ENCODE measurements at places on chromosomes 1 and 21. TPM values are rescaled to one million over a fixed set of nuclear protein-coding genes. Genes with fewer than 3 reads are reported as not detected.

DNA sequence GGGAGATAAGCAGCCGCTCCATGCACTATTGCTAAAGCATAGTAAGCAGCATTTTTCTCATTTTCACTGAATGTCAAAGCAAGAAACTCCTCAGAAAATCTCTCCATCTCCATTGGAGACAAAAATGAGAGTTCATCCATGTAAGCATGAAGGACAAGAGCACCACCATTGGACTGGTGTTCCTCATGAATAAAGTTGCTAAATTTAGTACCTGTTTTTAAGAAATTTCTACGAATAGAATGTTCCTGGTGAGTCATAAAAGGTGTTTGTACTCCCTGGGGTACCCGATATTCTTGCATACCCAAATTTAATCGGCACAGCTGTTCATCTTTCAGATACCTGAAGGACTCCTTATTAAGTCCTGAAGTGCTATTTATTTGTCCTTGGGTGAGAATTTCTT, 14.8 kb downstream of the RSBN1 start:
- no peak for DNase-seq

Gene QSOX1
- polyA plus RNA-seq = 884 TPM

GRCh38 chr1:61742620-61743430, 545 bp downstream of the PATJ start:
- DNase-seq = peak; percentile 39

GRCh38 chr1:99891997-99892396, 41.8 kb downstream of the AGL start:
- DNase-seq = no peak

Gene OR2L2
- polyA plus RNA-seq = not detected

DNA sequence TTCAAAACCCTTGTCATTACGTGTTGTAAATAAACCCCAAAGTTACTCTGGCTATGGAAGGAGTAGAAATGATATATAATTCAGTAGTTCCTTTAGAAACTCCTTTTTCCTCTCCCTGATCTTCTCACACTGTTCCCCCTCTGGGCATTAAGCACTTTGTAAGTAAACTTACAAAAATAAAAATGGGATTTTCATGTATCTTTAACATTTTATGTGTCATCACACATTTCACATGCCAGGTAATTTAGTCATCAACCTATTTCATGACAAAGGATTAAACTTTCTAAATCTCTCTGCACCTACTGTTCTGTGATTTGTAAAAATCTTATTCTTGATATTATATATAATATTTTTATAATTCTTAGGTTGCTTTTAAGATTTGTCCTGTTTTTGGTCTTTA, 176.9 kb downstream of the NEK7 start:
- peak; percentile 61 for DNase-seq

DNA sequence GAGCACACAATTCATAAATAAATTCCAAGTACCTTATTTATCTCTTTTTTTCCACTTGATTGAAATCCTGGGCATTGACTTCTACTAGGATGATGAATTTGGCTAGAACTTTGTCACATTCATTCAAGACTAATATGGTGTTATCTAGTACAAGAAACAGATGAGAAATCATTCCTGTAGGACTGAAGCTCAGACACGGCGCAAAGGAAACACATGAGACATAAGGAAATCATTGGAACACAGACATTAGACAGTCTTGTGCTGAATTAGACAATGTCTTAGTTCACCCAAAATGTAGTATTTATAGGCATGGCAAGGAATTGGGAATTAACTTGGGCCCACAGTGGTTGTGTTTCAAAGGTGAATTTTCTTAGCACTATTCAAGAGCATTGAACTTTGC, 305.7 kb downstream of the SETD4 start:
- DNase-seq = no peak

DNA sequence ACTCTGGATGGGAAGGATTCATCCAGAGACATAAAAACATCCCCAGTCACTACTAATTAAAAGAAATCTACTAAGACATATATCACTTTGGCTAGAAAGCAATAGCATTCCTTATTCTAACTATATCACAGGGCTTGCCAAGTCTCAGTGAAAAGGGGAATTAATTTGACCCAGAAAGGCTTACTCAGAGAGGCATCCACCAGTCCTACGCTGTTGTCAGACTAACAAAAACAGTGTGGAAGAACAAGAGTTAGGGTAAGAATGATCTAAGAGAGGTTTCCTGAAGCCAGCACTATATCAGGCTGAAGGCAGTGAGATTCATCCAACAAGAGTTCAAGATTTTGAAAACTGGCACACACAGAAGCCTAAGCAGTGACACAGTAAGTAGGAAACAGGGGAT, 126.1 kb downstream of the GDAP2 start:
- DNase-seq = peak; percentile 57

Gene SPRR2B
- polyA plus RNA-seq = not detected

DNA sequence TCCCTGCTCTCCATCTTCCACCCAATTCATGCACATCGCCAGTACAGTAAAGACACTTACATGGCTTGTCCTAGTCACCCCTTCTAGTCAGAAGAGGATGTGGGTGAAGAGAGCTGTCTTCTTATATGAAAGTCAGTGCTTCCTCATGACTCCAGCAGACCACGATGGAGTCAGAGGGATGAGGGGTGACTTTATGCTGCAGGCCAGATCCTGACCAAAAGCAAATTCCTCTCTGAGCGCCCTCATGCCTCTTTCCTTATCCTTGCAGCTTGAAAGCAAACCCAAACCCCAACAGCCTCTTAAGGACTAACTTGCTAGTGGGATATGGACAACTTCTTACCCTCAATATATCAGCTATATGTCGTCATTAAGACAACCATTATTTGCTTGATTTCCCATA, 348.2 kb upstream of the DUSP10 start:
- DNase-seq = peak; percentile 83

Gene VWA5B1
- polyA plus RNA-seq = not detected

DNA sequence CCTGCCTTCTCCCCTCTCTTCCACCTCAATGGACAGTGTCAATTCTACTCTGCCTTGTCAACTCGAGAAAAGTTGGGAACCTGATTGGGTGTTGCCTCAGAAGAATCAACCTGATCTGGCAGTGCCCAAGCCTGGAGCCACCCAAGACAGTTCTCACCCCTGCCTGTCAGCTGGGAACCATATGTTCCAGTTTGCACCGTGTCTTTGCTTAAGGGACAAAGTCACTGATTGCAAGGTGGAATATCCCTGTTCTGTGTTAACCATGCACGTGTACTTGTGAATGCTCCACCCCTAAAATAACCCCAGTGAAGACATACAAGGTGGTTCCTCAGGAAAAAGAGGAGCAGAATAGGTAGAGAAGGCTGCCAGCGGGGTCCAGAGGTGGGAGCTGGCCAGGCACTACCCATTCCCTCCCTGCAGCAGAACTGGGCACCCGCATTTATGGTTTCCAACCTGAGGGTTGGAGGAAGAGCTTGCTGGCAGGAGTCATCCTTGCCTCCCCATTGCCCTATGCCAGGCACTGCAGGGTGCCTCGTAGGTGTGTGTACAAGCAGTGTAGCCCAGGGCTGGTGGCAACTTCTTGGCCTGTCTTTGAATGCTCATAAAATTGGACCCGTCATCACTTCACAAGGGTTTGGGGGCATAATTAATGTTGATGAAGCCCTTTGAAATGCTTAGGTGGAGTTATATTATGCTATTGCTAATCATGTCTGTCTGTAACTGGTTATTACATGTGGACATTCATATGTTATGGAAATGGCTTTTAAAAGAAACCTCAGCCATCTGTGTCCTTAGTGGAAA, 11.3 kb downstream of the NIPAL3 start:
- no peak for DNase-seq

DNA sequence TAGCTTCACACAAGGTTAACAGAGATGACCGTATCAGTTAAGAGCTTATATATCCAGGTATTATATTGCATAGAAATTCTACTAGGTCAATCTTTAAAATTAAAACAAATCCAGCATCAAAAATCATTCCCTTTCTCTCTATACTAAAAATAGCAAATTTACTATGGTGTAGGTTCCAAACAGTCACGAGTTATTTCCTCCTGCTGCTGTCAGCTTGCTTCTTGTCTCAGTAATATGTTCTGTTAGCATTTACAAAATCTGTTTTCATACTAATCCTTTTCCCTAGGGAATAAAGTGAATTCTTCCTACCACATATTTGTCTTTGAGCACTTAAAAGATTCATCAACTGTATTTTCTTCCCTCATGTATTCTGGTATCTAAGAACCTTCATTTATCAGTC, 2.5 kb downstream of the WDR26 start:
- peak; percentile 49 for DNase-seq

Gene SCMH1
- polyA plus RNA-seq = 27.8 TPM

Gene SPRR2A
- polyA plus RNA-seq = not detected

DNA sequence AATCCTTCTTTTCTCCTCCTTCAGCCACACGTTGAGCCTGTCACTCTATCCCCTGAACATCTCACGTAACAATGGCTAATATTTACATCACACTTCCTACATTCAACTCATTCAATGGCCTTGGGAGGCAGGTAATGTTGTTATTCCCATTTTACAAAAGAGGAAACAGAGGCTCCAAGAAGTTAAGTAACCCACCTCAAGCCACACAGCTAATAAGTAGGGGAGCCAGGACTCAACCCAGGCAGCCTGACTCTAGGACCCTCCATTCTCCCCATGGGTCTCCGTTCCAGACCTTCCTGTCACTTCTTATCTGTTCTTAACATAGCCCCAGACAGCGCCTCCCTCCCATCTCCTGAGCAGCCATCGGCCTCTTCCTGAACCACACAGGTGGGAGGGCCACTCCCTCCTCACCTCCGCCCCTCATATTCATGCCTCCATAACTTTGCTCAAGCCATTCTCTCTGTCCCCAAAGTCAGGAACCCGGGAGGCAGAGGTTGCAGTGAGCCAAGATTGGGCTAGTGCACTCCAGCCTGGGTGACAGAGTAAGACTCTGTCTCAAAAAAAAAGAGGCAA, 2.2 kb downstream of the PADI4 start:
- DNase-seq = no peak

DNA sequence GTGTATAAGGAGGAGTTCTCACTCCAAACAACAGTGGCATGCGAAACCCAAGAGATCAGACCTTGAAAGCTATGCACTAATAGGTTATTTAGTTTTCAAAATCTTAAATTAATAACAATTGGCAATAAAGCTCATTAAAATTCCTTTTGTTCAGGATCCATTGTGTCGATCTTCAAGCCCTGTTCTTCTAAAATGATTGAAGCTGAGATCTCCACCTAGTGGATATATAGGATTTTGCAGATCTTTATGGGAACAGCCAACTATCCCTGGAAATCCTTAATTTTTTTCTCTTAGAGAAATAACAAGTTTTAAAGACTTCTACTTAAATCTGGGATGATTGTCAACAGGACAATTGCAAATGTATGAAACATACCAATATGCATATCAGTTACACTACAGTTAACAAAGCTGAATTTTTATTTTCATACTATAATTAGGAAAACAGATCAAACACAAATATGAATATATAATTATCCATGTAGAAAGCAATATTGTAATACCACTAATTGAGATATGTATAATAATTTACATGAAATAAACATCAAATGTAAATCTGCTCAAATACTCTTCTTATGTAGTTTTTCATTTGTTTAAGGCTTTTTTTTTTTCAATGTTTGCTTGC, 43.3 kb downstream of the LRRC53 start:
- DNase-seq = peak; percentile 39

Gene SPATA46
- not detected for polyA plus RNA-seq

GRCh38 chr1:154944401-154945159, 8.1 kb upstream of the PMVK start:
- DNase-seq = peak; percentile 34

Gene CTTNBP2NL
- polyA plus RNA-seq = 26.8 TPM

GRCh38 chr1:15538771-15539170, 12.1 kb downstream of the DNAJC16 start:
- DNase-seq = no peak

GRCh38 chr1:58447886-58448285, 98.6 kb downstream of the OMA1 start:
- DNase-seq = peak; percentile 11

DNA sequence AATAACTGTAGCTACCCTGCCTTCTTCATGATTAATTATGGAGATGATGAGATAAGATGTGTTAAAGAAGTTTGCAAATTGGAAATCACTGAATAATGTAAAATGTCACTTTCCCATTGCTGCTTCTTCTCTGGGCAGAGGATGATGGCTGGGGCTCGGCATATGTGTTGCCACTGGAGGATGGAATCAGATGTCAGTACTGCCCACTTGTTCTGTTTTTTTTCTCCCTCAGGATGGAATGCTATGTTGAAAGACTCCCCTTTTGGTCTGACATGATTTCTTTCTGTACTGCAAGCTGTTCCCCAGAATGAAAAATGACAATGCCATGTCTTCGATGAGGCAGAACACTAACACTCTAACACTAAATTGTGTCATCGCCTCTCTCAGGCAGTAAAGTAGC, 373.9 kb upstream of the SPAG17 start:
- no peak for DNase-seq

GRCh38 chr1:208238710-208239472, 5.3 kb downstream of the PLXNA2 start:
- peak; percentile 74 for DNase-seq

DNA sequence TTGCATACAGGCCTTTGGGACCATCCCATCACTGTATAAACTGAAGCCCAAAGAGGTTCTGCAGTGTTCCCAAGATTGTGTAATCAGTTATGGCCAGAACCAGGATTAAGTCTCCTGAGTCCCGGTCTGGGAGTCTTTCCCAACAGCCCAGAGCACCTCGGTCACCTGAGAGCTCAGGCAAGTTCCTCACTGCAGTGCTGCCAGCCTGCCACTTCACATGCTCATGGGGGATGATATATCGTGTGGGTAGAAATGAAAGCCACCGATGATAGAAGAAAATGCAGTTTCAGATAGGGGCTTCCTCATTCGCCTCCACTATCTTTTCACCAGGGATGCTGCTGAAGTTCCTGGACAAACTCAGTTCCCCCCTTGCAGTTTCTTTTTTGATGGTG, 30.4 kb downstream of the FHAD1 start:
- no peak for DNase-seq

- no peak for DNase-seq
These were observed 17.3 kb downstream of the CRYBG2 start for GRCh38 chr1:26336477-26337205.

DNA sequence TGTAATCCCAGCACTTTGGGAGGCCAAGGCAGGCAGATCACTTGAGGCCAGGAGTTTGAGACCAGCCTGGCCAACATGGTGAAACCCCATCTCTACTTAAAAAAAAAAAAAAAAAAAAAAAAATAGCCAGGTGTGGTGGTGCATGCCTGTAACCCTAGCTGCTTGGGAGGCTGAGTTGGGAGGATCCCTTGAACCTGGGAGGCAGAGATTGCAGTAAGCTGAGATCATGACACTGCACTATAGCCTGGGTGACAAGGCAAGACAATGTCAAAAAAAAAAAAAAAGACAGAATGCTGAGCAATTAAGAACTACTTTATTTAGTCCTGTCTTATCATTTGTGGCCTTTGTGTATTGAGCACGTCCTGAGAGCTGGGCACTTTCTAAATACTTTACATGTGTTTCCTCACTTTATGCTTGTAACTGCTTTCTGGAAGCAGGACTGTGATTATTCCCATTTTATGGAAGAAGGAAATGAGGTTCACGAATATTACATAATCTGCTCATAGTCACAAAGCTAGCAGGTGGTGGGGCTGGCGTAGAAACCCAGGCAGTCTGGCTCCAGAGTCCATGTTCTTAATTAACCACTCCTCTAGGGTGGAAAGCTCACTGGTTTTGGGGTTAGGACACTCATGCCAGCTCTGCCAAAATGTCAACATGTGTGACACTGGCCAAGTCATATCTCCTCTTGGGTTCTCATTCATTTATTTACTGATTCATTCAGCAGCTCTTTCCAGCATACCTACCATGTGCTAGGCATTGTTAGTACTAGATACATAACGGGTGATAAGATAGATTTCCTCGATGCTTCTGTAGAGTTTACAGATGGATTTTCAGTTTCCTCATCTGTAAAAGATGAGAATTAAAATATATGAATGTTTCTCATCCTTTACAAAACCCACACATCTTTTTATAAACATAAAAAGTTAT, 57.7 kb downstream of the DDR2 start:
- peak; percentile 54 for DNase-seq

Gene GBP4
- polyA plus RNA-seq = 0.40 TPM
